Sigmoid colon (tissue), 7 donors: ENCODE measurements at places on chromosomes 2 and 18. TPM values are rescaled to one million over a fixed set of nuclear protein-coding genes. Genes with fewer than 3 reads are reported as not detected.

DNA sequence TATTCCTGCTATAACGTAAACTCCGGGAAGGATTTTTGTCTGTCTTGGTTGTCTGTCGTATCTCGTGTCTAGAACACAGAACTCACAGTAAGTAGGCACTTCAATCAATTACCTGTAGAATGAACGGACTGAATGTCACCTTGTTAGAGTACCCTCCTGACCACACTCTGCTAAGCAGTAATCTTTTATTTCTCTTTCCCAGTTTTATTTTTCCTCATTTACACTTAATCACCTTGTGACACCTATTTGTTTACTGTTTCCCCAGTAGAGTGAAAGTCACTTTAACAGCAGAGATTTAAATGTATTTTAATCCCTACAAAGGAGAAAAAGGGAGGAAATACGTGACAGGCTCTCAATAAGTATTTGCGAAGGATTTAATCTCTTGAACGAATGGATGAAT lies 514 bp upstream of the EPB41L5 start:
- DNase-seq: no peak

STARD6 gene
- total RNA-seq: not detected

DNA sequence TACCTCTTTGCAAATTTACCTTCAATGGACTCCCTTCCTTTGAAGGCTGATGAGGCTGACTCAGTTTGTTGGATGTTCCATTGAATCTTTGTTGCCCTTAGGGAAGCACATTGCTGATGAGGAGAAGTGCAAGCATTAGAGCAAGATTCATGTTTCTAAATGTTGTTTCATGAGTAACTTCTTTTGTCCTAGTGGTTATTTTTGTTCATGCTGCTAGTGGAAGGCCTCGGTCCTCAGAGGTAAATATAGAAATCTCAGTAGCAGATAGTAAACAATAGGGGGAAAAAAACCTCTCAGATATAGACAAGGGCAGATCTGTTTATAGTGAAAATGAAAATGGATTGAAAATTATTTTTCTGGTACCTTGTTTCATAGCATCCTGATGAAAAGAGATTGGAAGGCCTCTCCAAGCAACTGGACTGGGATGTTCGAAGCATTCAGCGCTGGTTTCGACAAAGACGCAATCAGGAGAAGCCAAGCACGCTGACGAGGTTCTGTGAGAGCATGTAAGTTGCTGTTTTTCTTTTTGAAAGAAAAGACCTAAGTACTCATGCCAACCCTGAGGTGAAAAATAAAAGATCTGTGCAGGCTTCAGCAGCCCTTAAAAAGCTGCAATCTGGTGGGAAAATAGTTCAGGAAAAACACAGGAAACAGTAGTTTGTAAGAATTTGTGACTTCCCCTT lies 104.9 kb downstream of the CERS6 start:
- DNase-seq: no peak

DNA sequence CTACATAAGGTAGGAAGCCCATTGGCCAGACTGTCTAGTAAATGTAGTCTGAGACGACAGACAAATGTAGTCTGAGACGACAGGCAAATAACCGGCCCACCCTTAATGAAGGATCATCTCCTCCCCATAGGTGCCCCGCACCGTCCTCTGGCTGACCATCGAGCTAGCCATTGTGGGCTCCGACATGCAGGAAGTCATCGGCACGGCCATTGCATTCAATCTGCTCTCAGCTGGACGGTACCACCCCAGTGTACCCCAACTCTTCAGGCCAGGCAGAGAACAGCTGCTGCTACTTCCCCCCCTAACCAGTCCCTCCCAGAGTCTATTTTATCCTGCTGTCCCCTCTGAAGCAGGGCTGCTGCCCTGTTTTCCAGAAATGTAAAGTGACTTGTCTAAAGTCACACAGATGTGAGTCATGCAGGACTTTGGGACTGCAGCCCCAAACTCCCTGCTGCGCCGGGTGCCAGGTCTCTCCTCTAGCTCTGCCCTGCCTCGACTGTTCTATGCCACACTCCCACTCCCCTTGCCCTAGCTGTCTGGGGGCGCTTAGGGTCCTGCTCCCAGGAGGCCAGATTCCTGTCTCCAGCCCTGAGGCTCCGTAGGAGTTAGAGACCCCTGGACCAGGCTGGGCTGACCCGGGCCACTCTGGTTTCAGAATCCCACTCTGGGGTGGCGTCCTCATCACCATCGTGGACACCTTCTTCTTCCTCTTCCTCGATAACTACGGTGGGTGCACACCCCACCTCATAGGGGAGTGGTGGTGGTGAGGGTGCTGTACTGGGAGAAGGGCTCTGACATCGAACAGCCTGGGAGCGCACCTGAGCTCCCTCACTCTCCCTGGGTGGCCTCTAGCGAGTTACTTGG lies 4.7 kb downstream of the SLC11A1 start:
- DNase-seq: no peak

- peak; percentile 77 for DNase-seq
Observed at GRCh38 chr2:217685255-217685605, 317.6 kb downstream of the TNS1 start.

GRCh38 chr2:122758967-122759366 lies 1003.5 kb downstream of the TSN start:
- no peak for DNase-seq

ST6GAL2 gene
- 3.3 TPM for total RNA-seq

- DNase-seq: no peak
Observed at GRCh38 chr2:18074476-18074875, 196.0 kb downstream of the KCNS3 start.

DNA sequence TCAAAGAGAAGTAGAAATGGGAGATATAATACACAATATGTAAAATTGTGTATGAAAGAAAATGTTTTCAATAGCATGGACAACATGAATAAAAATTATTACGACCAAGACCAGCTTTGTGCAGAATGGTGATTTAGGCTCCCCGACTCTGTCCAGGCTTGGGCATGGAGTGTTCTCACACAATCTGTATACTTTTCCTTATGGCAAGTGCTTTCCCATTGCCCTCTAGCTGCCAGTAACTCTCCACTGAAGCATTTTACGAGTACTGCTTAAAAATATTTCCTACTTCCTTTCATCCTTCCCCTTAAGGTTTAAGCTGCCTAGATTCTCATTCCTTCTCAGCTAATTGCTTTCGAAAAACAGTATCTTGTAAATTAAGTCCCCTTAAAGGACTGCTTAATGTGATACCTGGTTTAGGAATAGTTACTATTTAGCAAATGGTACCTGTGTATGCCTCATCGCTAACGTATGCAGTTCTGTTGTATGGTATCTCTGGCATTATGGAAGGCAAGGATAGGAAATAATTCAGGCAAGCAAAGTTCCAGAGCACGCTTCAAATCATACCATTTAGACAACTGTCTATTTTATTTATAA lies 714.6 kb downstream of the ERBB4 start:
- no peak for DNase-seq
